ENCODE measurements at places on chromosomes 2 and 18. TPM values are rescaled to one million over a fixed set of nuclear protein-coding genes. Genes with fewer than 3 reads are reported as not detected.

Gene CNRIP1
- 19.6 TPM for total RNA-seq

GRCh38 chr18:13541621-13542519 is 184.5 kb downstream of the FAM210A start:
- peak; percentile 51 for DNase-seq

DNA sequence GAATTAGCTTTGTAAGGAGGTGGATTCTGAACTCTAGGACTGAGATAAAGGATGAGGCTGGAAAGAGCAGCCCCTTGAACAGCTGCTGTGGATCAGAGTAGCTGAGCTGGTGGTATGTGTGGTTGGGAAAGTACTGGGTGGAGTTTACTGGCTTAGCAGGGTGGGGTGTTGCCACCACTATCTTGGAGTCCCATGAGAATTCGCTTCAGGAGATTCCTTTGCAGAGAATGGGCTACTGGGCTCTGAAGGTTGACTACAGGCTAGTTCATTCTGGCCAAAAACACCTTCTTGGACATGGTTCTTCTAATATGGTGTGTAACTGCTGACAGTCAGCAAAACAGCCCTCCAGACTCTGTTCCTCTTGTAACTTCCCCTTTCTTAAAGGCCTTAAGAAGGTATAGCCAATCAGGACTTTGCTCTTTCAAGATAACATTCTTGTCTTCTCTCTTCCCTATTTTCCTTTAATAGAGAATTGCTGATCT is 52.7 kb downstream of the TET3 start:
- DNase-seq = peak; percentile 67

DNA sequence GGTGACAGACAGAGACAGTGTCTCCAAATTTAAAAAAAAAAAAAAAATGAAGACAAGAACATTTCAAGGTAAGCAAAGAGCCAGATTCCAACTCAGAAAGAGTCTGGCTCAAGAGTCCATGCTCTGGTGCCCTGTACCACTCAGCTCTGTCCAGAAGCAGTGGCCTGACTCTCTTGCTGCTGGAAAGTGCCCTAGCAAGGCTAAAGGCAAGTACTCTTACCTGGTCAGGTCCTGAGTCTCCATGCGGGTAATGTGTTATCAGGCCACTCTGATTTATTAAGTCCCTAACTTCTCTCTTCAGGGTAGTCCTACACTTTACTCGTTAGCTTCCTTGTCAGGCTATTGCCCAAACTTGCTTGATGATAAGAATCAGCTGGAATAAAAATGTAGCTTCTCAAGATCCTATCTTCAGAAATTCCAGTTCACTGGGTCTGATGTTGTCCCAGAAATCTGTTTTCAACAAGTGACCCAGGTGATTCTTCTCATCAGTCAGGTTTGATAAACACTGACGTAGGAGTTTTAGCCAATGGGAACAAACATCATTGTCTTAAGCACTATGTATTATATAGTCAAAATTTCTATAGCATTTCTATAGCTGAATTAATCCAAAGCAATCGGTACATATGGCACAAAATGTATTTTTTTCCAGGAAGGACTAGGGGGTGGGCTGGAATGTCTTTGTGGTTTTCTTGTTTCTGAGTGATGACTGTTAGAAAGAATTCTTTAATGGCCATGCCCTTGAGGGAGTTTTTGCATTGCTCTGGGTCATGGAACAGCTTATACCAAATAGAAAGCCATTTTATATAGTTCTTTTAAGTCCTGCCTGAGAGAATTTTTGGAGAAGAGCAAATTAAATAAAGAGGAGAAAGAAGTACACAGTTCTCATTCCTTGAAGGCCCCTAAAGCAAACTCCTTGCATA is 139.9 kb upstream of the DNMT3A start:
- no peak for DNase-seq

DNA sequence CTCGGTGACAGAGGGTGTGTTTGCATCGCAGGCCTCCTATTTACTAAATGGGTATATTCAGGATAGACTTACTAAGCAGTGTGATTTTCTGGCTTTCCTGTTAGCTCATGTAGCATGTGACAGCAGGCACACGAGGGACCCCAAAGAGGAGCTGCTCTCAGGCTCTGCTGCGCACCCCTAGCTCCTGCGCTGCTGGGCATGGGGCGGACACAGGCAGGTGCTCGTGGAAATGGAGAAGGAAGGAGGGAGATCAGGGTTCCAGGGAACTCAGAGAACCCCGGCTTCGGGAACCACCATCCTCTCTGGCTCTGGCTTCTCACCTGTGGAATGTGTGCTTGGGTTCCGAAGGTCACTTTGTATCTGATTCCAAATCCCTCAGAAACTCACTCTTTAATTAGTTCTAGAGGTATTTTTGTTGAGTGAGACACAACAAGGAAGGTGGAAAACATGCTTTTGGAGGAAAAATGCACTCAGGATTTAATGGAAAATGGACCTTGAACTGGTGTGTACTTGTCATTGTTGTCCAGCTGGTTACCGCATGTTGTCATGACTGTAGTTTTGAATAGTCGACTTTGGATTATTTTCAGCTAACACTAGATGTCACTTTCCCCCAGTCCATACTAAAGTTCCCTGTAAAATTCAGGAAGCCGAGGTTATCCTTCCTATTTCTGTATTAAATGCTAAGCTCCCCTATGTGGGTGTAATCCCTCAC is 3.5 kb downstream of the SNTG2 start:
- peak; percentile 66 for DNase-seq

DNA sequence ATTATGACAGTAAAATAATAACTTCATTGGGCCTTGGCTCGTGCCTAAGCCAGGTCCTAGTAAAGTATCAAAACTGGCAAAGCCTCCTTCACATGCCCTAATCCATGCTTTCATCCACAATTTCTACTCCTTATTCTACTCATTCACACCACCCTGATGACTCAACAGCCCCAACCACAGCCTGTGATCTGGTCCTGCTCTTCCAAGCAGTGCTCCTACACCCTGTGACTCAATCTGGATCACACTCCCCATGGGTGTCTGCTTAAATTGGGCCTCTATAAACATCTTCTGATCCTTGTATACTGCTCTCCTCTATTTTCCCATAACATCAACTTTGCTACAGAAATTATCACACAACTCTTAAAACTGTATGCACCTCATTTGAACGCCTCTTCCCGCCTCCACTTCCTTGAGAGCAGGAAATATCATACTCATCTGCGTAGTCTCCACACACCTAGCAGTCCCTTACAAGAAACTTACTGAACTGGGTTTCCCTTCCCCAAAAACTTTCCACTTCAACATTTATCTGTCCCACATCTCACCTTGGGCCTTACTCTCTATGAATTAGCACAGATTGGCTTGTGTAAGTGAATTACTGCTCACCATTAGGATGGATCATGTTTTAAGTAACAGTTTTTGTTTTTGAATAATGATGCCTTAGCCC is 15.9 kb downstream of the GTF3C3 start:
- DNase-seq = no peak

Gene CDH20
- 1.1 TPM for total RNA-seq

- no peak for DNase-seq
Measured at GRCh38 chr2:240637116-240637900, 12.0 kb downstream of the GPR35 start.

Gene ALPG
- not detected for total RNA-seq

GRCh38 chr2:15919716-15920434 is 20.5 kb upstream of the MYCN start:
- DNase-seq = peak; percentile 56

DNA sequence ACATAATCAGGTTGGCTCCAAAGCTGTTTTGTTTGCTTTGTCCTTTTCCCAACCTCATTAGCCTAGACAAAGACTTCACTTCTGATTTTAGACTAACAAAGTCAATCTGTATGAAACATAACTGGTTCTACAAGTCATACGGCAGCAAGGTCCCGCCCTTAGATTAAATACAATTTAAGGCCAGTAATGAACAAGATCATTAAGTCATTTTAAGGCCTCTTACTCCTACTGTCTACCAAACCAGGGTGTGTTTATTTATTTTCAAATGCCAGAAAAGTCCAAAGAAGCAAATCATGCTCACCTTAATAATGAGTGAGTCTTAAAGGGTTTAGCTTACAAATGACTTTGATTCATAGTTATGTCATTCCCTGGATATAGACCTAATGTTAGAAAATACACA is 148.4 kb upstream of the ACVR2A start:
- DNase-seq = peak; percentile 37

GRCh38 chr2:154455866-154456265 is 242.6 kb upstream of the KCNJ3 start:
- peak; percentile 15 for DNase-seq

DNA sequence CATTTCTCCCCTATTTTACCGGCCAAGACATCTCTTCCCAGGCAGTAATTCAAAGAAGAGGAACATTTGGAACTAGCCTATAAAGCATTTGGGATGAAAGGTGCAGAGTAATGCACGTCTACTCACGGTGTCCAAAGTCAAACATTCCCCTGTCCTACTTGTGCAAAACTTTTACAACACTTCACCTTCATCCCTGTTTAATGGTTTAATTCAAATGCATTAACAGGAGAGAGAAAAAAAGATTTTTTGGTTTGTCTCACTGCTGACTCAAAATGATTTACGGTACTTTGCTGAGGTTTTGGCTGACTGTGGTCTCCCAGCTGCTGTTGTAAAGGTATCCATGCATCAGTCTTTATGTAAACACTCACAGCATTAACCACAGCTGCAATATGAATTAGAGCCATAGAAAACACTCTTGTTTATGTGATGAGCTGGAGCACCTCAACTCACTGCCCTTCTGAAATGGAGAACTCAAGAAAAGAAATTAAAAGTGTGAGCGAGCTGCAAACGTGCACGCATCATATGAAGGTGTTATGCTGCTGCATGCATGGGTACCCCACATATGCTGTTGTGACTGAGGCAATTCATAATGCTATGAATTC is 220.5 kb downstream of the PIEZO2 start:
- DNase-seq = peak; percentile 91

DNA sequence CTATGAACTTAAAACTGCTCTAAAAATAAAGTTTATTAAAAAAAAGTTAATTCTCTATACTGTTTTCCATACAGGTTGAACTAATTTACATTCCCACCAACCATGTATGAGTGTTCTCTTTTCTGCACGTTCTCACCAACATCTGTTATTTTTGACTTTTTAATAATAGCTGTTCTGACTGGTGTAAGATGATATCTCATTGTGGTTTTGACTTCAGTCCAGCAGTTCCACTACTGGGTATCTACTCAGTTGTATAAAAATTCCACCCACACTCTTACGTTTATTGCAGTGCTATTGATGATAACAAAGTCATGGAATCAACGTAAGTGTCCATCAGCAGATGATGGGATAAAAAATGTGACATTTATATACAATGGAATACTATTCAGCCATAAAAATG is 33.7 kb downstream of the SPAG16 start:
- no peak for DNase-seq

Gene SGO2
- 10.7 TPM for total RNA-seq

DNA sequence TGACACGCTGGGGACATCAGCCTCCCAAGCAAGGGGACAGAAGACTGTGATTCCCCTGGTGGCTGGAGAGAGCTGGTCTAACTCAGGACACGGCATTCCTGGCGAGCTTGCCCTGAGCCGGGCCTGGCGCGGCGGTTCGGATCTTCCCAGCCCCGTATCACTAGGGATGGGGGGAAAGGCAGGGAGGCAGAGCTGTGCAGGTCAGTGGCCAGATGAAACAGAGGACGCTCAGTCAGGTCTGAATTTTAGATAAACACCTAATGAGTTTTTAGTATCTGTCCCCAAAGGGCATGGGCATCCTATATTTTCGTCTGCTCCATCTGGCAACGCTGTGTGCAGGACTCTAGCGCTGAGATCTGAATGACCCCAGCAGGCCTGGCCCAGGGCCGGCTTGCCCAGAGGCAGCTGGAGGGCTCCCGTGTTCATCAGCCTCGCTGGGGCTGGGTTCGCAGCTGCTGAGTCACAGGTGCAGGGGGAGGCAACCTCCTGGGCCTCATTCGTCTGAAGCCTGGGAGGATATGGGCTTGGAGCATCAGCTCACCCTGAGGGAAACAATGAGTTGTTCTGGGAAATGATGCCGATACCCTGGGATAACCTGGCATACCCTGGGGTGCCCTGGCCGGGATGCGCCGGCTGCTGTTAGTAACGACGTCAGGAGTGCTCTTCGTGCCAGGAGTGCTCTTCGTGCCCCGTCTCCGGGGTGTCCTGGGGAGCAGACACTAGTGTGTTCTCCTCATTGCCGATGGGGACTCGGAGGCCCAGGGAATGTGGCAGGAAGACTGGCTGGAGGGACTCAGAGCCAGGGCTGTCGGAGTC is 48.1 kb upstream of the HPCAL1 start:
- peak; percentile 71 for DNase-seq

- no peak for DNase-seq
Measured at GRCh38 chr2:9814129-9814868, 29.0 kb upstream of the TAF1B start.

Gene ZNF385B
- 0.51 TPM for total RNA-seq

Gene TUBB6
- 273 TPM for total RNA-seq

Gene GNAL
- total RNA-seq = 3.9 TPM

Gene PFN4
- total RNA-seq = not detected

DNA sequence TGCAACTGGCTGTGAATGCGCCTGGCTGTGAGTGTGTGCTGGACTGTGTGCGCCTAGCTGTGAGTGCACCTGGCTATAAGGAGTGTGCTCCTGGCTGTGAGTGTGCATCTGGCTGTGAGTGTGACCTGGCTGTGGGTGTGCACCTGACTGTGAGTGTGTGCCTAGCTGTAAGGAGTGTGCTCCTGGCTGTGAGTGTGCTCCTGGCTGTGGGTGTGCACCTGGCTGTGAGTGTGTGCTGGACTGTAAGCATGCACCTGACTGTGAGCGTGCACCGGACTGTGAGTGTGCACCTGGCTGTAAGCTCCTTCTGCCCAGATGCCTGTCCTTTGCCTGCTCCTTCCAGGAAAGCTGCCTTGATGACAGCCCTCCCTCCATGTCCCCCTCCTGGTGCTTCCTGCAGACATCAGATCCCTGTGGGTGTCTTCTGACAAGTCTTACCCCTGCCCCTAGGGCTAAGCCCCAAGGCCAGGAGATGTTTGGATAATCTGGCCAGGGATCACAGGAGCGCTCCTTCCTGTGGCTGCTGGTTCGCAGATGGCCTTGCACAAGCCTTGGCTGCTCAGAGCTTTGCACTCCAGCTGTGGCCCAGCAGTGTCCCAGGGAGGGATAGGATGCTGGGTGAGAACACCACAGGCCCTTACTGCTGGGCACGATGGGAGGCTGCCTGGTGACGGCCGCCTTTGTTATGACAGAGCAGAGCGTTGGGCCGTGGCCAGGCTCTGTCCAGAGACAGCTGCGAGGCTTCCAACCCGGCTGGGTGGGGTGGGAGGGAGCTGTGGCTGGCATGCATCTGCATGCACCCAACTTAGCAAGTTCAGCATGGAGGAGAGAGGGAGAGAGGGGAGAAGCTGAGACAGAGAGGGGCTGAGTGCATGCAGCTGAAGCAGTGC is 89.9 kb downstream of the GLI2 start:
- peak; percentile 94 for DNase-seq

DNA sequence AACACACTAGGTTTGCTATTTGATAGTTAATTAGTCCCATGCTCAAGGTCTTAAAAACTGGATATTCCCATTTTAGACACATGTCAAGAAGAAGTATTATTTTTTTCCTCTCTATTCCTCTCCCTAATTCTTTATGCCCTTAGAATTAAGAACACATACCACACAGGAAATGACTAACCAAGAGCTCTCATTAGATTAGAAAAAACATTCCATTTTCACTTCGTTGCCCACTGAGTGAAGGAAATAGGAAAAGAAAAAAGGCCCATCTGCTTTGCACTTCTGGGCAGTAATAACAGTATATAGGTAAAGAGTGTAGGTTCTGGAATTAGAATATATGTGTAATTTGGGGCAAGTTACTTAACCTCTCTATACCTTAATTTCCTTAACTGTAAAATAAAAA is 26.9 kb downstream of the ACADL start:
- DNase-seq = no peak

- no peak for DNase-seq
Measured at GRCh38 chr18:57619876-57620275, 1.8 kb downstream of the NARS1 start.
